ENCODE measurements at places on chromosomes 3 and 15.

- no peak for DNase-seq
Measured at GRCh38 chr15:77759896-77760592, 127.3 kb upstream of the LINGO1 start.

DNA sequence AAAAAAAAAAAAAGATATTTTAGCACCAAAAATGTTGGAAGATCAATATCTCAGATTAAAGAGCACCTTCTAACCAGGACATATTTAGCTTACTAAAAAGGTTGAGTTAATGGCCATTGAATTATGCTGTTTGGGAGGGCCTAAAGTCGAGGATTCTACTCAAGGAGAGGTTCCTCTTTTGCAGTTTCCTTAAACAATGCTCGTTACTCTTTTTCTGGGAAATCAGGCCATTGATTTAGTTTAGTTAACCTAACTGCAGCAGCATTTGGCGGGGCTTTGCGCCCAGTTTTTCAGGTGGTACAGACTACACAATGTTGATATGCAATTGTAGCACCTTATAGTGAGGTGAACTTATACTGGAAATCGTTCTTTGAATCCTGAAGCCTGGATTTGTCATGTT, 6.8 kb downstream of the ABHD2 start:
- no peak for DNase-seq

DNA sequence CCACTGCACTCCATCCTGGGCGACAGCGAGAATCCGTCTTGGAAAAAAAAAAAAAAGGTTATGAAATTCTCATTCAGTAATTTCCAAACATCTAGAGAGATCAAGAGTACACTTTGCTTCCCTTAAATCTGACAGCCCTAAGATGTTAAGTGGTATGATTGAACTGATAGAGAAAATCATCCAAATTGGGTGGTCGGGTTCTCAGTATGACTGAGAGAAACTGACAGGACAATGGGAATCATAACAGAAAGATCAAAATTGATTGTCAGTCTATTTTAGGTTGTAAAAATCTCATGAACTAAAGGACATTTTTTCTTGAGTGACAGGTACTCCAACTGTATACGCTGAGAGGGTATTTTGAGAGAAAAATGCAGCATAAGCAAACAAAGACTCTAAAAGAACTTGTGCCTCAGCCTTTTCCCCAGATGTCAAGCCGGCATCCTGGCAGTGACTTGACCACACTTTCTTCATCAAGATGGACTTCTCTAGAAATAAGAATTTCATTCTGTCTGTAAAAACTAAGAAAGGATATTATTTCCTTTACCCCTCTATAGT, 65.8 kb downstream of the MYO5A start:
- no peak for DNase-seq

DNA sequence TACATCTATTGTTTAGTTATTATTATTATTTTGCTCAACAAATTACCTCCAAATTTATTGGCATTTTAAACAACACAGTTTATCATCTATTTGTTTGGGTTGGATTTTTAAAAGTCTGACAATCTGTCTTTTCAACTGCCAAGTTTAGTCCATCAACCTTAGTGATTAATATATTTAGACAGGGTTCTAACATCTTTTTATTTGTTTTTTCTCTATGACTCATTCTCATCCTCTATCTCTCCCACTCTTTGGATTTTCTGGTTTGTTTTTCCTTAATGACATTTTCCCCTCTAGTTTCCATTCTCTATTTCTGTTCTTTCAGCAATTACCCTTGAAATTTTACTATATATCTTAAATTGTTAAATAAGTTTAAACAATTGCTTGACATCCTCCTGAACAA, 41.9 kb downstream of the EMC4 start:
- DNase-seq: no peak

DNA sequence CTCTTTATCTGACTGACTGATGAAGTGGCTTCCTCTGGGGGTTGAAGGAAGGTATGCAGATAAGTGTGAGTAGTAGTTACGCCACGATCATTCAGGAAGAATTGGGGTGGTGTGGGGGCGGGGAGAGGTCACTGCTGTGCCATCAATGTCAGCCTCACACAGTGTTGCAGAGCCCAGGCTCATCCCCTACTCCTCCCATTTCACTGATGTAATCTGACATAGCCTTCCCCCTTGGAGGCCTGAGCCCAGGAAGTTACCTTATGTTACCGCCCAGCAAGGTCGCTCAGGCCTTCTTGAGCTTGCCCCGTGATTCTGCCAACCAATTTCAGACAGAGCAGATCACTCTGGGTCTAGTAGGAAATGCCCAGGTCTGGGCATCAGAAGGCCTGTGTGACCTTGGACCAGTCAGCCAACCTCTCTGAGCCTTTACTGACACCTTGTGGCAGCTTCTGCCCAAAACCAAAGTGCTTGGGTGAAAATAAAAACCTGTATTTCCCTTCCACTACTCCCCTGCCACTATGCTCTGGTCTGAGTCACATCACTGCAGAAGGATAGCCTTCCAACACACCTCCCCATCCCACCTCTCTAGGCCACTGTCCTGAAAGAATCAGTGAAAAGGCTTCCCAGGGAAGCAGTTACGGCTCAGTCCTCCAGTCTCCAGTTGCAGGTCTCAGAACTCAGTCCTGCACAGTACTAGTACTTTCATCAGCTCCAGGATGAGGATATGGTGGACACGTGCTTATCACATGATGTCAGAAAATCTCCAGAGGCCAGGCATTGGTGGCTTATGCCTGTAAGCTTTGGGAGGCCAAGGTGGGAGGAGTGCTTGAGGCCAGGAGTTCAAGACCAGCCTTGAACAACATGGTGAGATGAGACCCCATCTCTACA, 28.1 kb upstream of the INSYN1 start:
- no peak for DNase-seq

- no peak for DNase-seq
Measured at GRCh38 chr3:5312290-5312689, 124.8 kb downstream of the EDEM1 start.

DNA sequence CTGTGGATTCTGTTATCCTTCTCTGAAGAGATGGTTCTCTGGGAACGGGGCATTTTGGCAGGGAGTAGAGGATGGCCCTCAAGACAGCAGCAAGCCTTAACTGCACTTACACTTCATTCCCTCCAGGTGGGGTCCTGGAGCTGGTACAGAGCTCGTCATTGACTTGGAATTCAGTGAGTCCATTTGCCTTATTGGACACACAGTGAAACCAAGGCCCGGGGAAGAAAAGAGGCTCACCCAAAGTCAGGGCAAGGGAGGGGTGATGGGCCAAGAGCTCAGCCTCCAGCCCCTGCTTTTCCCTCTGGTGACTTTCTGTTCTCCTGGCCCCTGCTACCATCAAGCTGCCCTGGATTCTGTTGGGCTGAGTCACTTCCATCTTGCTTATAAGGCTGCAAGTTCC, 125.6 kb downstream of the ETFA start:
- no peak for DNase-seq

GRCh38 chr3:176935194-176935888, 261.9 kb downstream of the TBL1XR1 start:
- no peak for DNase-seq

- no peak for DNase-seq
Measured at GRCh38 chr3:109336291-109336861, 970 bp downstream of the DPPA4 start.

DNA sequence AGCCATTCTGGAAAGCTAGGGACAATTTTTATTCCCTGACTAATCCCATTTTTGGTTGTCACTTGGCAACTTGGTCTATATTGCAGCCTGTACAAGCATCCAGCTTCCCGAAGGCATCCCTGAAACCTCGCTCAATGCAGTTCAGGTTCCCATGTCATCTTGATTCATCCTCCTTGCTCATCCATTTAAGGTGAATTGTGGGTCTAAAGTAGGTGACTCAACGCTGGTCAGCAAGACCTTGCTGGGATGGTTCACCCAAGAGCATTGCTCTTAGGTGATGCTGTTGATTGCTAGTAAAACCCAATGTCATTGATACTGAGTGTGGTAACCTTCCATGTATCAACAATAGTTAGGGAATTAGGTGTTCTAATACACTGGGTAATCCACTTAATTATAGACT, 13.1 kb upstream of the RAB8B start:
- DNase-seq: no peak

GRCh38 chr3:141382571-141382970, 14.3 kb downstream of the ZBTB38 start:
- DNase-seq: no peak

DNA sequence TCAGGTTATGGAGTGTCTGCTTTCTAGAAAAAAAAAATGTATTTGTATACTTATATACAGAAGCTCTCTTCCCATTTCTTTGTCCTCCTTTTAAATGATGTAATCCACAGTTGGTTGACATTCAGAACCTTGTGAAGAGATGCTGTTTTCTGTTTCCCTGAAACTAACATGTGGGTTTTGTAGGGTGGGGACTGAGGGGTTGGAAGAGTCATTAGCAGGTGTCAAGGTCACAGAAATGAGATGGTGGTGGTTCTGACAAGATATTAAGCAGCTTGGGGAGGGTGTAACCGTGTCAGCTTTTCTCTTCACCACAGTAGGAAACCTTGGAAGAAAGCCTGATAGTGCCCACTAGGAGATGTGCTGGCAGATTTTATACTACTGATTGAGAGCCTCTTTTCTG, 2.4 kb downstream of the RASA2 start:
- DNase-seq: no peak

DNA sequence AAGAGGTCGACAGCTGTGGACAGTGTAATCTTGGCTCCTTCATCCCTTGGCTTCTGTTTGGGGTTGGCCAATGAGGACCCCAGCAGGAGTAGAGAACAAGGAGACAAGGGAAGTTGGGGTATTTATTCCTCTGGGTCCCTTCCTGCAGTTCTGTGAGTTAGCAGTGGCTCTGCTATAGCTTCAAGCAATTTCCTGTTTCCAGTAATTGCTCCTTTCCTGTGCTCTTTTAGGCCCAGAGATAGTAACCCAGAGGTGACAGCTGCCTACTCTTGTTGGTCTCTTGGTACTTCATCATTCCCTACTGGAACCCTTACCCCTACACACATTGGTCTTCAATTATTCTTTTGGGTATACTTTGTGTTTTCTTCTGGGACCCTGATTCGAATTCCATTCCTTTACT, 92.9 kb downstream of the NR1D2 start:
- DNase-seq: no peak

- DNase-seq: no peak
Measured at GRCh38 chr3:191005790-191006189, 143.3 kb upstream of the GMNC start.

GRCh38 chr15:52427804-52428203, 100.9 kb downstream of the MYO5A start:
- DNase-seq: no peak

DNA sequence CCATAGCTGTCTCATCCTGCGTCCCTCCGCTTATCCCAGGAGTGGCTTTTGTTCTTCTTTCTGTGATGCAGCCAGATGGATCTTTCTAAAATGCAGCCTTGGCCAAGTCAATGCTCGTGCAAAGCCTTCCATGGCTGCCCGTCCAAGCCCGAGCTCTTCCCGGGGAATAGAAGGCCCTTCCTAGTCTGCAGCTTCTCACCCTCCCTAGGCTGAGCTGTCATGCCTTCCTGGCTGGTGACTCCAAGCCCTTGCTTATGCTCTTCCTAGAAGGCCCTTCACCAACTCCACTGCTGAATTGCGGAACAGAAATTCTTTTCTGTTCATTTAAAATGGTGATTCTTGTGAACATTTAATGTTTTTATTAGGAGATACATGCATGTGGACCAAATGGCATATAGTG, 95.9 kb downstream of the SMAD6 start:
- DNase-seq: no peak

DNA sequence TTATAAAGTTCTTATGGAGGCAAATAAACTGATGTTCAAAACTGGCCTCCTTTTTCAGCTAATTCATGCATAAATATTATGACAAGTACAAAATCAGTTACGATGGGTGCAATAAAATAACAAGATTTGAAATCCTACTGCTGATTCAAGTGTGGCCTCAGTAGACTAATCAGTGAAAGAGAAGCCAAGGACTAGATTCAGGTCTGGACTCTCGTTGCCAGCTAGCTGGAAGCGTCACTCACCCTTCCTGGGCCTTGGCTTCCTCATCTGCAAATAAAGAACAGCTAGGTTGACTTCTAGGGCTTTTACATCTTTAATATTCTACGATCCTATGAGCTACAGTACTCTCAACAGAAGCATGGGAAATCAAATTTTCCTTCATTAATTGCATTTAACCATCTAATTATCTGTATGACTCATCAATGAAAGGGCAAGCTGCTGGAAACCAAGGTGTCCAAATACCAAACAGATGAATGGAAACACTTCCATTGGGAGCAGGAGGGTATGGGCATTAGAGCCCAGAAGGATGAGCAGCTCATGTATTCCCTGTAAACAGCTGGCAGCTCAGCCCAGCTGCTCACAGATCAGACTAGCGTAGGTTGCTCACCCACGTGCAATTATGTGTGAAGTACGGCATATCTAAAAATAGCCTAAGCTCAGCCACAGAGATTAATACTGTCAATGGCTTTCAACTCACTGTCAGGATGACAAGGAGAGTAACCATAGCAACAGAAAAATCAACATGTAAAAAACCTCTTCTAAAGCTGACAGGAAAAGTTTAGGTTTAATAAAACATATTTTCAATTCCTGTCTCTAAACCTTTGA, 294.8 kb downstream of the PLCL2 start:
- DNase-seq: no peak

DNA sequence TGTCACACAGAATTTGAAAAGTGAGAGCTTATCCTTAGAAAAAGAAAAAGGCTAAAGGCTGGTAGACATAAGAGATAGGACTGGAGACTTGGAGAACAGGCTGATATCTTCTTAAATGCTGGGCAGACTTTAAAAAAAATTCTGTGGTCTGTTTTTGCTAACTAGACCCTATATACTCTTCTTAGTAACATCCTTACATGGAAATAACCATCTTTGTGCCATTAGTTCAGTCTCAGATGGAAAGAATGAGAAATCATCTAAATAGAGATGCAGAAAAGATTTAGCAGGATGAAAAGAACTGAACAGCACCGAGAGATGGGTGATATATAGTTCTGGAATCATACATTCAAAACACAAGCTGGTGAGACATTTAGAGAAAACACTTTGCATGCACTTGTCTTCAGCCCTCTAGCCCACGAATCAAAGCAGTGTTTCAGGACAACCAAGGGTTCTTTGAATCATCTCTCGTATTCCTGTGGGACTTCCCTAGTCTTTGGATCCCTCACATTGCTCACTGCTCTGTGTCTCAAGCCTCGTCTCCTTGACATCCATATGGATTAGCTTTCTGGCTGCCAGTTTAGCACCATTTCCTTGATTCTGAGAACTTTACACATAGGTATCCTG, 93.0 kb upstream of the LYSMD4 start:
- no peak for DNase-seq

GRCh38 chr15:101600035-101600434, 52.1 kb downstream of the TM2D3 start:
- DNase-seq: no peak

GRCh38 chr3:98026425-98027084, 8.6 kb downstream of the GABRR3 start:
- DNase-seq: no peak

DNA sequence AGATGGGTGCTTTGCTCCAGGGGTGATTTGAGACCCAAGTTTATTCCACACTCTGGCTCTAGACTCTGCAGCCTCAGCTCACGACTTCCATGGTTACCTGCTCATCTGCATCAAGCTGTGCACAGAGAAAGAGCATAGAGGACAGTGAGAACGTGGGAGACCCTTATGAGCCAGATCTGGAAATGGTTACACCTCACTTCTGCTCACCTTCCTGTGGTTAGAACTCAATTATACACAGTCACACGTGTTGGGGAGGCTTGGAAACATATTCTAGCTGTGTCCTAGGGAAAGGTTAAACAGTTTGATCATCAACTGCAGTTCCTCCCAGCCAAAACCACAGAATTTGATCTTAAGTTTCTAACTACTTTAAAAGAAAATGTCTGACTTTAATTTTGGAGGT, 1.8 kb downstream of the FETUB start:
- no peak for DNase-seq
